Kidney capillary endothelial cell (primary cell): ENCODE measurements at places on chromosomes 16 and 17.

- DNase-seq = no peak
These were observed 3.4 kb upstream of the CDT1 start for GRCh38 chr16:88800277-88800592.

DNA sequence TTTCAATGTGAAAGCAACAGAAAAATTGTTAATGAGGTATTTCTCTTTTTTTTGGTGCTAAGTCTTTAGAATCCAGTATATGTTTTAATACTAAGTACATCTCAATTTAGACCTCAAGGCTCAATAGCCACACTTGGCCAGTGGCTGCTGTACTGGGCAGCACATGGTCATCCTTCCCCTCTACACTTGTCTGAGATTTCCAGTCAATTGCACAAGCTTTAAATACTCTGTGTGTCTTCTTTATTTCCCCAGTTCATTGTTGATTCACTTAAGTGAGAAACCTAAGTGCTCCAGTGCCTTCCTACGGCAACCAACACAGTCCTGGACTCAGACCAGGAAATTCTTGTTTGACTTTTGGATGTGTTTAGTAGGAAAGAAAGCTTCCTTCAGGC, 62.2 kb downstream of the TNRC6C start:
- DNase-seq = no peak

DNA sequence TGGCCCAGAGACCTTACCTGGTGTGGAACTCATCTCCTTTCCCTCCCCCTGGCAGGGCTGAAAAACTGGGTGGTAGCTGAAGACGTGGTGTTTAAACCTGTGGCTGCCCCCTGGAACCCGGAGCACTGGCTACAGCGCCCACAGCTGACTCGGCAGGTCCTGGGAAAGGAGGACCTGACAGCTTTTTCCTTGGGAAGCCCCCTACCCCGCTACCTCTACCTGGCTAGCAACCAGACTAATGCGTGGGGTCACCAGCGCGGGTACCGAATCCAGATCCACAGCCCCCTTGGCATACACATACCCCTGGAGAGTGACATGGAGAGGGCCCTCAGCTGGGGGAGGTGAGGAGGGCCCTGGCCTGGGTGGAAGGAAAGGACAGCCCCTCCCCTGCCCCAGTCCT, 2.0 kb upstream of the AOC3 start:
- DNase-seq = no peak

GRCh38 chr16:80576343-80576912, 35.6 kb downstream of the DYNLRB2 start:
- DNase-seq = no peak

GRCh38 chr16:17078931-17079631, 391.7 kb downstream of the XYLT1 start:
- DNase-seq = no peak

GRCh38 chr16:55824473-55825000, 8.4 kb downstream of the CES1 start:
- DNase-seq = no peak

- no peak for DNase-seq
These were observed 73.9 kb downstream of the MRM1 start for GRCh38 chr17:36675250-36675649.

DNA sequence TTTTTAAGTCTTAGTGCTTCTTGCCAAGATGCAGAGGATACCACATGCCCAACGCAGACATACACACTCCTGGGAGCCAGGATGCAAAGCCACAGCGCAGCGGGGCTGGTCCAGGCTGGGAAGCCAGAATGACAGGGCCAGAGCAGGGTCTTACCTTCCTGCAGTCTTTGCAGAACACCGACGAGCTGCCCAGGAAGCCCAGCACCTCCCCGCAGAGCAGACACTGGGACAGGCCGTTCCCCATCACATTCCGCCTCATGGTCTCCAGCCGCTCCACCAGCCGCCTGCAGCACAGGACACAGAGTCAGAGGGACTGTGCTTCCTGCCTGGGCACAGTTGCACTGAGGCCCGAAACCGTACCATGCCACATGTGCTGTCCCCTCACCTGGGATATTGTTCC, 33.3 kb downstream of the RPH3AL start:
- no peak for DNase-seq

GRCh38 chr17:19867079-19867328, 732 bp downstream of the ULK2 start:
- DNase-seq = peak; percentile 14

DNA sequence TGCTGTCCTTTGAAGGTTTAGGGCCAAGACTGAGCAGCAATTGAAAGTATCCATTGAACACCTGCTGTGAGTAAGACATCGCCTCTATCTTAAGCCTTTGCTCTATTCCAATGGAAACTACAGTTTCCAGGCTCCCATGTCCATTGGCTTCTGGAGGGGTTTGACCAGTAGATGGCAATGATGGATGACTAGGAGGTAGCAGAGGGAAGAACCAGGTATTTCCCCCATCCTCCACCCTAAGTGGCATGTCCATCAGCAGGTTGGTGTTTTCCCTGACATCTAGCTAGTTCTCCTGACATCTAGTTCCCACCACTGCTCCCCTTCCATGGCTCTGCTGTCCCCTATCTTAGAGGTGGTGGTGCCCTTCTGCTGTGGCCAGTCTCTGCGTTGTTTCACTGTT, 58.7 kb downstream of the CENPV start:
- DNase-seq = no peak

- DNase-seq = peak; percentile 80
These were observed 45.0 kb downstream of the B9D1 start for GRCh38 chr17:19317359-19318095.

DNA sequence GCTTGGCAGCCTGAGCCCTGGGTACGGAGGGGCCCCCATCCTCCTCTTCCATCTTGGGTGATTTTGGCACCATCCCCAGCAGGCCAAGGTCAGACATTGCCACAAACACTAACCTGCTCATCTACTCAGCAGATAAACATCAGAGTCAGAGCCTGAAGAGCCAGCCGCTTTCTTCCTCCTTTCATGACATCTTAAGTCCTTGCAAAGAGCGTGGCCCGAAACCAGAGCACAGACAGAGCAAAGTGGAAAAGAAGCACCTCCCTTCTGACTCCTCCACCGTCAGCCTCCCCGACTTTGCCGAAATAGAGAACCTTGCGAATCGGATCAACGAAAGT, 60.4 kb upstream of the RPH3AL start:
- no peak for DNase-seq

DNA sequence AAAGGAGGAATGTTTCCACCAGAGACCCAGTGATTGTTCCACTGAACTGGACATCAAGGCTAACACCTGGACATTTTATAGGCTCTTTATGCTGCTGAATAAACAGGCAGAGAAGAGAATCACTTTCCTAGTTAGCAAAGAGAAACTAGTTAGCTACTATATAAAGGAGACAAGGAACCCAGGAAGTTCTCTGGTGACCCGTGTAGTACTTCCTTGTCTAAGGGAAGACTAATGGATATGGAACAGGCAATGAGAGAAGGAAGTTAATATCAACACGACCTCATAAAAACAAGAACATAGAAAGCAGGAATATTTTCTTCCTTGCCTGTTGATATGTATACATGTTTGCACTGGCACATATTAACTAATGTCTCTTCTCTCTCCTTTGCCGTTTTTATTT, 30.8 kb upstream of the RPL38 start:
- DNase-seq = no peak

DNA sequence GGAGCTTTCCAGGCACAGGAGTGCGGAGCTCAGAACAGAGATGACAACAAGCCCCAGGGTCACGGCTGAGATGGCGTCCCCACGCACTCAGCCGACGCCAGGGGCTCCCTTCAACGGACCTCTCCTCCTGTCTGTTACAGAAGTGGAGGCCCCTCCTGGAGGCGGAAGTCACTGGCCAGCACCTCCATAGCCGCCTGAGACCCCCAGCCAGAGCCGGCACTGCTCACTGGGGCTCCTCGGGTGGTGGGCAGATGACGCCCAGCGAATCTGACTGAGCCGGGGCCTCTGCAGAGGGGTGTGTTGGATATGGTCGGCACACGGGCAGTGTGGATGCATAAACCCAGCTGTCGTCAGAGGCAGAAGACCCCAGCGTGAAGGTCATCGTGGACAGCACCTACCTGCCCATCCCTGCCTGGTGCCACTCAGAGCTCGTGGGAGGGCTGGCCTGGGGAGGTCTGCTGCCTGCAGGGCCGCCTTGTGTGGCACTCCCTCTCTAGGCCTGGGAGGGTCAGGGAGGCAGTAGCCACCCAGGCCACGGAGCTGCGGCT, 20.0 kb downstream of the NDUFAF8 start:
- DNase-seq = no peak

- no peak for DNase-seq
These were observed 49.0 kb downstream of the SOX9 start for GRCh38 chr17:72169823-72170222.

- no peak for DNase-seq
These were observed 6.3 kb upstream of the SLC38A8 start for GRCh38 chr16:84048871-84049270.

GRCh38 chr16:6446370-6446769, 886.3 kb upstream of the RBFOX1 start:
- DNase-seq = no peak

- no peak for DNase-seq
These were observed 4.3 kb upstream of the XYLT1 start for GRCh38 chr16:17475104-17475503.

GRCh38 chr17:27217631-27218030, 76.3 kb upstream of the WSB1 start:
- DNase-seq = no peak

- DNase-seq = peak; percentile 92
These were observed 33.4 kb downstream of the CDK5R1 start for GRCh38 chr17:32520104-32520701.

DNA sequence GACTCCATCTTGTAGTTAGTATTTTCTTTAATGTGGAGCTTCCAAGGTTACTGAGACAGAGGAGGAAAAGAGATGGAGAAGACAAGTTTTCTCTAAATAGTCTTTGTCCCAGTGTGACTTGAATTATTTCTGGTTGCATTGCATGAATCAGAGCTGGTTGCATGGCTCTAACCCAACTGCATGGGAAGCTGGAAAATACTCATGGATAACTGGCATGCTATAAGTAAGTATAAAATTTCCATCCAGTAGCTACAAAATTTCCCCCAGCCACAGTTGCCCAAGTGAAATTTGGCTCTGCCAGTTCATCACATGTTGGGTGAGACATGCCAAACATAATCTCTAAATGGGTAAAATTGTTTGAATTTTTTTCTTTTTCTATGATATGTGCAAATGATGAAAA, 1161.5 kb downstream of the CDH11 start:
- DNase-seq = no peak

GRCh38 chr16:89847051-89847939, 19.0 kb downstream of the SPIRE2 start:
- no peak for DNase-seq

DNA sequence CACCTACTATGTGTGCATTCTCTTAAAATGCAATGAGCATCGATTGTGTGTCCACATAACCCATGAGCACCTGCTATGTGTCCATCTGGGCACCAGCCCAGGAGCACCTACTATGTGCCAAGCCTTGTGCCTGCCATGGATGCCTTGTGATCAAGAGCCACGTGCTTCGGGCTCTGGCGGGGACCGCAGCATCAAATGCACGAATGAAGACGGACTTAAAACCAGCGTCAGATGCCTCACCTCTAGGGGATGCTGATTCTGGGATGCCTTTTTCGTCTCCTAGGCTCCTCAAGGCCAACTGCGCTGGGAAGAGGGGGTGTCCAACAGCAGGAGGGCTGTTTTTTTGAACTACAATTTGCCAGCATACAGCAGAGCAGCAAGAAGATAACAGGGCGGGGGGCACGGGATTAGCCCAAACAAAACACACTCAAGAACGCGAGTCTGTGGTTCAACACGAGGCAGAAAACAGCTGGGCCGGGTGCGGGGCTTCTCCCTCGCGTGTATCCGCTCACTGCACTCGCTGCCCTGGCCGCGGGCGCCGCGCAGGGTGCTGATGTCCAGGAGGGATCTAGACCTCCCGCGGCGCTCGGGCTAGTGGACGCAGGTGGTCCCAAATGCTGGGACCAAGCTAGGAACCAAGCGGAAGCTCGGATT, 1.2 kb upstream of the GLIS2 start:
- no peak for DNase-seq

- no peak for DNase-seq
These were observed 123.6 kb downstream of the CMIP start for GRCh38 chr16:81567987-81568748.
